ENCODE measurements at places on chromosomes 12 and 14.

DNA sequence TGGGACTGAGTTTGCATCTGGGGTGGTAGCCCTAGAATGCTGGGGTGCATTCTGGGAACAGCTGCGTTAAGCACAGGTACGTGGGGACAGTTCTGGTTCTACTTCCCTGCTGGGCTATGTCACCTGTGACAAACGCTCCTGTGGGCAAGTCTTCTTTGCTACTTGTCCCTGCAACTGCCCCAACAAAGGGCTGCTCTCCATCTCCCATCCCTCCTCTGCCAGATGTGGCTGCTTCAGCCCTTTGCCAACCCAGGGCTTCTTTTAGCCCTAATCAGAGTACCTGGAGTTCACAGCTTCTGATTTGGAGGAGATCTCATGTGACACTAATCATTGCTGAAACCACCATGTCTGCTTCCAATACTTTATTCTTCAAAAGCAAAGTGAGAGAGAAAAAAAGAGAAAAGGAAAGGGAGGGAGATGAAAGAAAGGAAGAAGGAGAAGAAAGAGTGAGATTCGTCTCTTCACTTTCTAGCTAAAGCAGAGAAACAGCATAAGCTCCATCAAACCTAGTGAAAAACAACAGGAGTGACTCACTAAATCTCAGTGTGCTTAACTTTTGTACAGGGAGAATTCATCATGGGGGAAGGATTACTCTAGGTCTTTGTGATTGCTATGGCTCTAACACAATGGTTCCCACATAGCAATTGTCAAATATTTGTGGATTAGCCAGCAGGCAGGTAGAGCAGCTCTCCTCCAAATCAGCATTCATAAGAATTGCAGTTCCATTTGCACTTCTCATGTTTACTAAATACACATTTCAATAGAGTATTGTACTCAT, 174.8 kb downstream of the LRIG3 start:
- DNase-seq, result no peak

GRCh38 chr12:59087077-59087673, 166.9 kb upstream of the LRIG3 start:
- no peak for DNase-seq

- DNase-seq, result no peak
These were observed 109.6 kb downstream of the EML5 start for GRCh38 chr14:88683119-88683518.

DNA sequence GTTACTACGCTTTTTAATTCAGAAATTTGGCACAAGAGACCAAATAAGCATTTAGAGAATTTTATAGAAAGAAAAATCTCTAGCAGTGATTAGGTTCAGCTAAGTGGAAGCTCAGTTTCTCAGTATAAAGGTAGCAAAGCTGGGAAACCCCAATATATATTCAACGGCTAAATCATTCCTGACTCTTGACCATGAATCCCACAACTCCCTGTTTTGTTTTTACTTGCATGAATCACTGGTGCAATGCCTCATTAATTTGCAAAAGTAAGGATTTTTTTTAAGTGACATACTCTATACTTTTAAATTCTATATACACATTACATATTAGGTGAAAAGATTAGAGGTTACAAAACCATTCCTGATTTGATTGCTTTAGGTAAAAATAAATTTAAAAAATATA, 74.3 kb upstream of the PLEKHG7 start:
- DNase-seq, result no peak

DNA sequence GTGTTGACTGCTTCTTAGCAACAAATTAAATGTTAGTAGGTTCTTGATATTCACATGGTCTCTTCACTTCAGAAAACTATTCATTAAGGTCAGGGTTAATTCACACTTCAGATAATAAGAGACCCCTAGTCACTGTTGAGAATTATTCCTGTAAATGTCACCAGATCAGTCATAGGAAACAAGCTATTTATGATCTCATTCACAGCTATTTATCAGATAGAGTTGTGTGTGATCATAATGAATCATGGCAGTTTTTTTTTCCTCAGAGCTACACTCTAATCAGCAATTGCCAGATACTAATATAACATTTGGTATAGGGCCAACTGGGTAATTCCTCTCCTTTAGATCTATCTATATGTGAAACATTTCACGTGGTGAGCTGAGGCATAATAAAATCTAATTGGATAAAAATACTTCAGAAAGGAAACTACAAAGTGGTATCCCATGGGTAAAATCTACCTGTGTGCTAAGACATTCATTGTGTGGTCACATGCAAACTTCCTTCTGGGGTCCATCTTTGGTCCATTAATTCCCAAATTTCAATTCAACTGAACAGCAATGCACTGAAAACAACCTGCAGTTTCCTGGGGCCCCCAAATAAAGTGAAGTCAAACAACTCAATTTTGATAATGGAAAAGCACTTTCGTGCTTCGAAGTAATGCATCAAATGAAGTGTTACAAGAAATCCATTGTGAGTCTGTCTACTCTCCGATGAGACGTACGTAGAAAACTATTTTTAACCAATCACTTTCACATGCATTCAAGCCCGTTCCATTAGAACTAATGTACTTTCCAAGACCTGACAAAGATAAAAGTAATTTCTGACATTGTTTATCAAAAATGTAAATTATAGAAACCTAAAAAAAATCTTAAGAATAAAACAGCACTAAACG, 197.0 kb downstream of the ACSS3 start:
- no peak for DNase-seq

DNA sequence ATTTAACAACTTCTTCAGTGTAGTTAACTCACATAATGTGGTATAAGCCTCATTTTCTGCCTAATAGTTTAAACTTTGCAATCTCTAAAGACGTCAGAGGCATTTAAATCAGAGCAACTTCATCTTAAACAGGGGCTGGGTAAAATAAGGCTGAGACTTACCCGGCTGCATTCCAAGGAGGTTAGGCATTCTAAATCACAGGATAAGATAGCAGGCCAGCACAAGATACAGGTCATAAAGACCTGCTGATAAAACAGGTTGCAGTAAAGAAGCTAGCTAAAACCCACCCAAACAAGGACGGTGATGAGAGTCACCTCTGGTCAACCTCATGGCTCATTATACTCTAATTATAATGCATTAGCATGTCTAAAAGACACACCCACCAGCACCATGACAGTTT, 115.6 kb upstream of the PKP2 start:
- no peak for DNase-seq

- no peak for DNase-seq
These were observed 276.5 kb downstream of the KCNH5 start for GRCh38 chr14:62768753-62769152.

DNA sequence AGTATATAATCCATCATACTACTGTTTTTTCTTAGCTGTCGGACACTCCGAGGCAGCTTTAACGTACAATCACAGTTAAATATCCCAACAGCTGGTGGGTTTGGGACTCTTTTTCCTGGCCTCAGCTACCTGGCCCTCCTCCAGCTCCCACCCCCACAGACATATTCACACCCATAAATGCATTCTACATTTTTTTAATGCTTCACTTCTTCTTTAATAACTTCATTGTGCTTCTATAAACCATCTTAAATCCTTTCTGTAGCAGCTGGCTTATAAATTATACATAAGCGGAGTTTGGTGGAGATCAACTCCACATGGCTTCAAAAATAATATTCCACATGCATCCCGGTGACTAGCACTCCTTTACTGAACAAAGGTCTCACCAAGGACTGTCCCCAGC, 33.3 kb downstream of the TDG start:
- no peak for DNase-seq

DNA sequence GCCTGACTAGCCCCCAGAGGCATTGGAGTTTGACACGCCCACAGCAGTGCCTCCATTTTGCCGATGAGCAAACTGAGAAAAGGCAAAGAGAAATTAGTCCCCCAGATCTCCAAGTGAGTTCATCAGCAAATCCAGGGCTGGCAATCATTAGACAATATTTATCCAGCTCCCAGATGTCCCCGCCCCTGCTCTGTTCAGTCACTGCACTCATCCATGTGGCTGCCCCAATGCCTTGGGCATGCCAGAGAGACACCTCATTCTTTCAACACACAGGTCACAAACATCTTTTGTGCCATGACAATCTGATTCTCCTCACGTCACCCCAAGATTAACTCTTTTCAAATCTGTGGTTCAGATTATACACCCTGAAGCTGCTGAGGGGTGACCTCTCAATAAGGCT, 43.5 kb downstream of the DPF3 start:
- DNase-seq, result no peak

DNA sequence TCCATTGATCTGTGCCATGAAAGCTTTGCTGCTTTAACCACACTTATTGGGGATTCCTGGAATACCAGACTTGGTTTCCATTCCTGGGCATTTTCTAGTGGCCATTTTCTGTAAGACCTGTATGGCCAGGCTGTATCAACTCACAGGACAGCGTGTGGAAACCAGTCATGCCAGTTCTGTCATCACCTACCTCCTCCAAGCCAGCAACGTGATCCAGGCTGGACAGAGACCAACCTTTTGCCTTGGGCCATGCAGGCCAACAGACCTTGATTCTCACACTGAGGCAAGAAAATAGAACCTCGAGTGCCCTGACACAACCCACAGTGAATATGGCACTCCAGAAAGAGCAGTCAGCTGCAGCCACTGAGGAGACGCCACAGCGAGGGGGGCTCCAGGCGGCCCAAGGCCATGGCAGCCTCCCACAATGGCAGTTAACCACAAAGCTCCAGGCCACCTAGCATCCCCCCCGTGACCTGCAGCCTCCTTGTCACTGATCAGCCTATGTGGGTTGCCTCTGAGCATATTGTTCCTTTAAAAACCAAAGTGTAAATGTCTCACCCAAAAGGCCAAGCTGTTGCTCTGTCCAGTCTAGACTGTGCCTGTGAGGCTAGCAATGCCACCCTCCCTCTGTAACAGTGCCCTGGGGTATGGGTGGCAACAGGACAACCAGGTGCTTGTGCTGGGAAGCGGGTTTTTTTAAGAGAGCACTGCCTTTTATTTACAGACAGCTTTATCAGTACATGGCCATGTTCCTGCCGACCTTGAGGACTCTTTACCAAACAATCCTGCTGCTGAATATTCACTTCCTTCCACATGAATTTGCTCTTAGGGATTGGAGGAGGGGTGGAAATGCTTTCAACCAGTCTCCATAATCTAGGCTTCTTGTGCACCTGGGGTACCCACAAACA, 168.7 kb upstream of the HIF1A start:
- no peak for DNase-seq

GRCh38 chr14:101774006-101774795, 12.7 kb downstream of the PPP2R5C start:
- DNase-seq, result no peak

- DNase-seq, result no peak
These were observed 2.1 kb downstream of the ATP2B1 start for GRCh38 chr12:89706551-89706950.

DNA sequence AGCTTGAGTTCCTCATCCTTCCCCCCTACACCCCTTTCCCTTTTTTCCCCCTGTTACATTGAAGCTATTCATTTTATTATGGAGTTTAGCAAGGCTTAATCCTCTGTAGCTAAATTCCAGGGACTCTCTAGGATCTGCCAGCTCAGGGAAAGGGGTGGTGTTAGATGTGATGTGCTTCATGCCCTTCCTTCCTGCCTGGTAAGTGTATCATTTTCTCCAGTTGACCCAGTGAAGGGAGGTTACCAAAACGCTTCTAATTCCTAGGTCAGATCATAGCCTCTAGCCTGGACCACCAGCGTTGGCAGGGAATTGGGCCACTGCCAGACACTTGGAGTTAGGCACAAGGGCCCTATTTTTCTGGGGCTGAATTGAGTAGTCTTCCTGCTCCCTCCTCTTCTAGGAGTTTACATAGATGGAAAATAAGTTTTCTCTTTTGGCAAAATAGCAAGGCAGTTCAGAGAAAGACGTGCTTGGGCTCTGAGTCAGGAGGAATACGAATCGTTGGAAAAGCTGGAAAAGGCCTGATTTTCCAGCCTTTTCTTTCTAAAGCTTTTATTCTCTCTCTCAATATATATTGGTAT, 88.3 kb downstream of the NPAS3 start:
- no peak for DNase-seq

GRCh38 chr12:50557421-50557820, 52.6 kb downstream of the DIP2B start:
- no peak for DNase-seq

- no peak for DNase-seq
These were observed 32.4 kb downstream of the GPR65 start for GRCh38 chr14:88037325-88037724.

- no peak for DNase-seq
These were observed 248.3 kb upstream of the STXBP6 start for GRCh38 chr14:25298238-25298637.

GRCh38 chr12:52149182-52149641, 42.6 kb downstream of the KRT80 start:
- no peak for DNase-seq
